ENCODE measurements at places on chromosomes 7 and 10. TPM values are rescaled to one million over a fixed set of nuclear protein-coding genes. Genes with fewer than 3 reads are reported as not detected.

The ABCA13 gene
- total RNA-seq: 0.46 TPM

The MINDY4 gene
- 5.7 TPM for total RNA-seq

The NEBL gene
- 270 TPM for total RNA-seq

The PGAM2 gene
- 129 TPM for total RNA-seq

GRCh38 chr10:32795598-32796183 lies 162.3 kb downstream of the ITGB1 start:
- H3K4me3 ChIP-seq: no peak overlapping the region
- no peaks in the 10 kb centered on the region for H3K27me3 ChIP-seq
- H3K36me3 ChIP-seq: no peaks in the 10 kb centered on the region
- peak; percentile 54 for DNase-seq
- no peak overlapping the region for H3K27ac ChIP-seq

- H3K36me3 ChIP-seq: peaks cover 67% of the 10 kb centered on the region
- H3K4me1 ChIP-seq: no peaks in the 10 kb centered on the region
- DNase-seq: no peak
- H3K27ac ChIP-seq: peak overlapping the region; percentile 4
- no peak overlapping the region for H3K4me3 ChIP-seq
Measured at GRCh38 chr10:113148901-113149300, 198.9 kb downstream of the TCF7L2 start.

DNA sequence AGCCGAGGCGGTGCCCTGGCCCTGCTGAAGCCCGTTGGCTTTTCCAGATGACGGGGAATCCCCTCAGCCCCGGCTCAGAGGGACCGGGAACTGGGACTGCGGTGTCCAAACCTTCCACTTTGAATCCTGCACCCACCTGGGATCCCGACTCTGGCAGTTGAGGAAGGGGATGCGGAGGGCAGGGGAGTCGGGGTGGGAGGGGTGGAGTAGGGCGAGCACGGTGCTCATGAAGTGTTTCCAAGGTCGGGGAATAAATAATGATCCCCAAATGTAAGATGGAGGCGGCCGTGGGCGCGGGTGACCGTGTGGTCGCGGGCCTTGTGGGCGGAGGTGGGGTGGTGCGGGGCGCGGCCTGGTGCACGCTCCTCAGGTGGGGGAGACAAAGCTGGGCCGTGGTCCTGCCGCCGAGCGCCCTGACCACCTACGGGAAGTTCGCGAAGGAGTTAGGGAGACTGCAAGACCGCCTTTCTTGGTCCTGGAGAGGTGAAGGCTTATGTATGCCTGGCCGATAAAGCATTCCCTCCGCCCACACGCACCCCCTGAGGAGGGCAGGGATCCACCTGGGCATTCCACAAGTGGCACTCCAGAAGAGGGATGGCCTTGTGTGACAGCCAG lies 1.4 kb downstream of the MTURN start:
- H3K4me1 ChIP-seq: no peaks in the 10 kb centered on the region
- peaks cover 19% of the 10 kb centered on the region for H3K27me3 ChIP-seq
- H3K4me3 ChIP-seq: peak overlapping the region; percentile 86
- no peaks in the 10 kb centered on the region for H3K36me3 ChIP-seq
- no peak for DNase-seq
- no peak overlapping the region for H3K27ac ChIP-seq

GRCh38 chr7:108129018-108129965 lies 869 bp downstream of the LAMB4 start:
- H3K4me3 ChIP-seq: no peak overlapping the region
- H3K4me1 ChIP-seq: no peaks in the 10 kb centered on the region
- no peak overlapping the region for H3K27ac ChIP-seq
- H3K36me3 ChIP-seq: no peaks in the 10 kb centered on the region

GRCh38 chr10:123450956-123451605 lies 215.1 kb upstream of the GPR26 start:
- H3K27me3 ChIP-seq: no peaks in the 10 kb centered on the region
- H3K4me3 ChIP-seq: no peak overlapping the region
- no peak for DNase-seq
- no peaks in the 10 kb centered on the region for H3K36me3 ChIP-seq

- no peaks in the 10 kb centered on the region for H3K27me3 ChIP-seq
- H3K4me3 ChIP-seq: no peak overlapping the region
- no peak overlapping the region for H3K27ac ChIP-seq
- H3K4me1 ChIP-seq: no peaks in the 10 kb centered on the region
Measured at GRCh38 chr7:41925946-41926345, 223.1 kb upstream of the INHBA start.
